ENCODE measurements at places on chromosomes 5 and 9. TPM values are rescaled to one million over a fixed set of nuclear protein-coding genes. Genes with fewer than 3 reads are reported as not detected.

DNA sequence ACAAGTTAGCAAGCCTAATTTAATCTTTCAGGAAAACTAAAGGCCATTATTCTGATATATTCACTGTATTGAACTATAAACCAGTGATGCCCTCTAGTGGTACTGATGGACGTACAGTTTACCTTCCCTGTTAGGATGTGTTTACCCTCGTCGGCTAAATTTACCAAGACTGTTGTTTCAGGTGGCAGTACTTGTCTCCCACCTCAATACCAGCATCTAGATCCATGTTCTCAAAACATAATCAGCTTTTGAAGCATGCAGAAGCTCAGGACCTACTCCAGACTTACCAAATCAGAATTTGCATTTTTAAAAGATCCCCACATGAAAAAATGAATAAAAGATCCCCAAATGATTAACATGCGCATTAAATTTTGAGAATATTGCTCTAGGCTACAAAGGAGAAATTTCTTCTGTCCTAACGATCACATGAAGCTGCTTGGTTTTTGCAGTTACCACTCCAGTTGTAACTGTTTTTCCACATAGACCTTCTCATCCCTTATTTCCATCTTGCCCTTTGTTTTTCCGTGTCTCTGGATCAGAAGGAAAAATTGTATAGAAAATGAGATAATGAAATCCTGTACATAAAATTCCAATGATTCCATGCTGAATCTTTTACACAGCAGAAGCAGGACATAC, 3.2 kb upstream of the BAAT start:
- no peak for DNase-seq

GRCh38 chr5:176432707-176433106, 15.5 kb upstream of the FAF2 start:
- no peak for DNase-seq

GRCh38 chr9:137891588-137892423, 14.2 kb downstream of the CACNA1B start:
- DNase-seq, result no peak

Gene QRFP
- not detected for total RNA-seq

DNA sequence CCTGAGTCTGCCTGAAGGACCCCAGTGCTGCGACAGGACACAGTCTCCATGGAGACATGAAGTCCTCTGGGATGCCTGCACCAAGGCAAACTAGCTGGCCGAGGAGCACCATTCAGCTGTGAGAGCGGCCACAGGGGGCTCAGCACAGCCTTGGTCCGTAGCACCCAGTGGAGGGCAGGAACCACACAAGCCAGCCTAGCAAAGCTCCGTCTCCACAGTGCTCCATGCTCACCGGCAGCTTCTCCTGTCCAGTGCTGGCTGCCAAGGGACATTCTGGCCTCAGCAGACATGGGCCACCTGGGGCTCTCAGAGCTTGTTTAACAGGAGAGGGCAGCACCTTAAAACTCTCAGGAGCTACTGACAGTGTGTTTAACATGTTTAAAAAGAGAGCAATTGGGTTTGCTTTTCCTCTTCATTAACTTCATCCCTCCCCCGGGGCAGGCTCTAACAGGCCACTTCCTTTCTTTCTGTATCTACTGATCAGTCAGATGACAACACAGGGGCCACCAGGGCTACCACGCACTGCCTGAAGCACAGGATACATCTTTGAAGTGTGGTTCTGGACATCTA, 57.0 kb downstream of the SECISBP2 start:
- no peak for DNase-seq

Gene GLDC
- total RNA-seq, result 0.49 TPM

- no peak for DNase-seq
Observed at GRCh38 chr5:116370886-116371285, 203.7 kb downstream of the SEMA6A start.

Gene LCN12
- not detected for total RNA-seq

Gene ENC1
- total RNA-seq, result 7.1 TPM

DNA sequence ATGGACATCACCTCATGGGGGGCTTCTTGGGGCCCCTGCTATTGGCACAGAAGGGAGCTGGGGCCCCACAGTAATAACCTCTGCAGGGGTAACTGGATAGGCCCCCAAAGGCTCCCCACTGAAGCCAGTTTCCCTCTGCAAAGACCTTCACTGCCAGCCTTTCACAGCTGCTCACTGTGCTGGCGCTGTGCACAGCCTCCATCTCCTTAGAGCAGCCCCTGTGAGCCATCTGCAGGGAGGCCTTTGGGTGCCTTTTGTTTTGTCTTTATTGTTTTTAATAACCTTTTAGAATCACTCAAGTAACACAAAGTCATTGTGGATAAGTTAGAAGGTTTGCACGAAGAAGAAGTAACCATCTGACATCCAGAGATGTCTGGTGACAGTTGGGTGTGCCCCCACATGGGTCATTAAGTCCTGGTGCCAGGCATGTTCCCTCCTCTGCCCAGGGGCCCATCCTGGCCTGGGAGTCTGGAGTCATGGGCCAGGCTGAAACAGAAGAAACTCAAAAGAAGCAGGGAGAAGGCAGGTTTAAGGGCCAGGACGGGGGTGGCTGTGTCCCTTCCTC, 42.7 kb downstream of the NCS1 start:
- DNase-seq, result no peak

DNA sequence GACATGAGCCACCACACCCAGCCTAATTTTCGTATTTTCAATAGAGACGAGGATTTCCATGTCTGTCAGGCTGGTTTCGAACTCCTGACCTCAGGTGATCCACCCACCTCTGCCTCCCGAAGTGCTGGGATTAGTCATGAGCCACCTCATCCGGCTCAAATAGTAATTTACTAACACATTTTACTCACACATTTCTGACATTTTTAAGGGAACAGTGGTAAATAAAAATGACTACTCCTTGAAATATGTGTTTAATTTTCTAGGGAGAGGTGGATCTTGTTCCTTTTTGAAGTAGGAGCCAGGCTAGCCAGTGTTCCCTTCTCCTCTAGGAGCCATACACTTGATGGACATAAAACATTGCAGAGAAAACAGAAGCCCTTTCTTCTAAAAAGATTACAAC, 55.2 kb upstream of the ERBIN start:
- DNase-seq, result no peak

DNA sequence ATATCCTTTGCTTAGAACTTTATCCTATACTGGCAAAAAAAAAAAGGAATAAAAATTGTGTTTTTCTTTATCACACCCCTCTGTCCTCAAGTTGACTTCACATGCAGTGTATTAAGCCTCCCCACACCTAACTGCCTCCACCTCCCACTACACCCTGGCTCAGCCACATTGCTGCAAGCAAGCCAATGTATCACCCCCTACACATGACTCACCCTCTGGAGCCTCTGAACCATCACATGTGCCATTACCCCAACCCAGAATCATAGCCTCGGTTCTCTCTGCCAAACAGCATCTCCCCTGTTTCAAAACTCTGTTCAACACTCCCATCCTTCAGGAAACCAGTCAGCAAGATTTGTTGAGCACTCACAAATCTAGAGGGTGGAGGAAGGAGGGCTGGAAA, 209.0 kb downstream of the CWC27 start:
- DNase-seq, result no peak

GRCh38 chr5:1462358-1462757, 17.1 kb upstream of the SLC6A3 start:
- DNase-seq, result no peak

DNA sequence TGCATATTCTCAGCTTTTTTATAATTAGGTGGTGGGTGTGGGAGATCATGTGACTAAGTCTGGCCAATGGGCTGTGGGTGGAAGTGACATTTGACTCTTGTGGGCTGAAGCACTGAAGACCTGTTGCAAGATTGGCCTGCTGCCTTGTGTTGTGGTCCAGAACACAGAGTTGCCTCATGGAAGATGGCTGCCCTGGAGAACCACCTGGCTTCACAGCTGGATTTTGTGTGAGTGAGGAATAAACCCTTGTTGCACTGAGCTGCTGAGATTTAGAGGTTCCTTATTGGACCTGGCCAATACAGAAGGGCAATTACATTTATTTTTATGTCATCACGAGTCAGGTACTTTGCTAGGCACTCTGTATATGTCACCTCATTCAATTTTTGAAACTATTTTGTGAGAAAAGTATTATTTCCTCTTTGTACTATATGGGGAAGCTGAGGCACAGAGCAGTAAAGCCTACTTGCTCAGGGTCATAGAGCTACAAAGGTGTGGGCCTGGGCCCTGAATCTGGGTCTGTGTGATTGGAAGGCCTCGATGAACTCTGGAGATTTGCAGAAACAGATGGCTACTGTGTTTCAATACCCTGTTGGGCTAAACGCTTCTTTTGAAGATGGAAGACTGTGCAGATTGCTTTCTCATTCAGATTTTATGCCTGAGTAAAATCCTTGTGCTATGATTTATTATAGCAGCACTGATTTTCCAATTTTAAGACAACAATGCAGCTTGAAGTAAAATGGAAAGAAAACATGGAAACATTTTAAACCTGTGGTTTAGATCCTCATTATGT, 71.2 kb upstream of the TBC1D2 start:
- no peak for DNase-seq

- DNase-seq, result no peak
Observed at GRCh38 chr9:95029288-95029687, 288.2 kb downstream of the FANCC start.

DNA sequence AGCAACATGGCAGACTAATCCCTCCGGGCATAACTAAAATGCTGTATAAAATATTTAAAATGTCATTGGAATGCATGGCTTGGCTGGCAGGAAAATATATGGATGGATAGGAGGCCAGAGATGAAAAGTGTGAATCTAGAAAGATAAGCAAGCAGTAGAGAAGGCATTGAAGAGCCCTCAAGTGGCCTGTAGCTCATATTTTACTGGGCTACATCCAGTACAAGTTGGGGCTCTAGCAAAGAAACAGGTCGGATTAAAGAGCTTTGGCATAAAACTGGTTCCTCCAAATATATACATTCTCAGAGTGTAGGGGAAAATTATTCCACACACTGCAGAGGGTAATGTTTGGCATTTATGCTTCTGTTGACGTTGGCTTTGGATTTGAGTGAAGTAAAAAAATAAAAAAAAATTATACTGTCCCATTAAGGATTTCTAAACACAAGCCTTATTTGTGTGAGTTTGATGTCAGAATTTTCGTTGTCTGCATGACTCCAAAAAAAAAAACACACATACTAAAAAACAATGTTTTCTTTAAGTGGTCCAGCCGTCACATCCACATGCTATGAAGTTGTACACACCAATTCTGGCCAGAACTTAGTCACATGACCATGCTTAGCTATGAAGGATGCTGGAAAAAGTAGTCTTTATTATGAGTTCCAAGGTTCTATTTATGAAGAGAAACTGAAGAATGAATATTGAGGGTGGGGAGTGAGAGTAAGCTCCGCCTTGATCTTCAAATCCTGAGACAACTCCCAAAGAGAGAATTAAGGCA, 147.0 kb downstream of the TLE1 start:
- DNase-seq, result no peak

DNA sequence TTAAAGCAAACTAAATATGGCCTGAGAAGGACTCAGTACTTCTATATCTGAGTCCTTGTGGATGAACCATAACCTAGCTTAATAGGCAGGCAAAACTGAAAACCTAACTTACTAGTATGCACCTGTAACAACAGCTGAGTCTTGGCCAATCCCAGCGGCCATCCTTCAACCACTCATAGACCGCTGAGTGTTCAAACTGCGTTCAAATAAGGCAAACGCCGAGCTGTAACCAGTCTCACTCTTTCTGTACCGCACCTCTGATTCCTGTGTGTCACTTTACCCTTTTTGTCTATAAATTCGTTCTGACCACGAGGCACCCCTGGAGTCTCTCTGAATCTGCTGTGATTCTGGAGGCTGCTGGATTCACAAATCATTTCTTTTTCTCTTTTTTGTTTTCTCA, 170.5 kb downstream of the COL23A1 start:
- DNase-seq, result no peak

GRCh38 chr5:172901788-172902496, 57.3 kb upstream of the RPL26L1 start:
- no peak for DNase-seq

GRCh38 chr5:125412561-125413495, 666.4 kb upstream of the ZNF608 start:
- no peak for DNase-seq

GRCh38 chr5:39282561-39282960, 63.2 kb upstream of the FYB1 start:
- DNase-seq, result no peak

GRCh38 chr9:131943351-131943841, 136.3 kb downstream of the MED27 start:
- no peak for DNase-seq

GRCh38 chr5:40480392-40480791, 199.3 kb upstream of the PTGER4 start:
- no peak for DNase-seq

DNA sequence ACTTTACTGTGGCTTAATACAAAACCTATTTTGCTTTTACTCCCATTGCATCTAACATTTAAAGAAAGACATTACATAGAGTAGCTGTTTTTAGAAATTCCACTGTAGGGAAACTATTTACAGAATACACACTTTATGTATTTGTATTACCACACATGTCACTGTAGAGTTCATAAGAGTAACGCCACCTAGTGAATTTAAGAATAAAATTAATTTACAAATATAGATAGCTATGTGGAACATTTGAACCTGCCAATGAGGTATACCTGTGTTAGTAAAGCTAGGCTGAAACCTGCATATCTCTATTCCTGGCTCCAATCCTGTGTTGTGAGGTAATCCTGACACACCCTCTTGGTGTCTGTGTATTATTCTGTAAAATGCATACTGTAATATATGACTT, 234.4 kb downstream of the MAST4 start:
- DNase-seq, result no peak

DNA sequence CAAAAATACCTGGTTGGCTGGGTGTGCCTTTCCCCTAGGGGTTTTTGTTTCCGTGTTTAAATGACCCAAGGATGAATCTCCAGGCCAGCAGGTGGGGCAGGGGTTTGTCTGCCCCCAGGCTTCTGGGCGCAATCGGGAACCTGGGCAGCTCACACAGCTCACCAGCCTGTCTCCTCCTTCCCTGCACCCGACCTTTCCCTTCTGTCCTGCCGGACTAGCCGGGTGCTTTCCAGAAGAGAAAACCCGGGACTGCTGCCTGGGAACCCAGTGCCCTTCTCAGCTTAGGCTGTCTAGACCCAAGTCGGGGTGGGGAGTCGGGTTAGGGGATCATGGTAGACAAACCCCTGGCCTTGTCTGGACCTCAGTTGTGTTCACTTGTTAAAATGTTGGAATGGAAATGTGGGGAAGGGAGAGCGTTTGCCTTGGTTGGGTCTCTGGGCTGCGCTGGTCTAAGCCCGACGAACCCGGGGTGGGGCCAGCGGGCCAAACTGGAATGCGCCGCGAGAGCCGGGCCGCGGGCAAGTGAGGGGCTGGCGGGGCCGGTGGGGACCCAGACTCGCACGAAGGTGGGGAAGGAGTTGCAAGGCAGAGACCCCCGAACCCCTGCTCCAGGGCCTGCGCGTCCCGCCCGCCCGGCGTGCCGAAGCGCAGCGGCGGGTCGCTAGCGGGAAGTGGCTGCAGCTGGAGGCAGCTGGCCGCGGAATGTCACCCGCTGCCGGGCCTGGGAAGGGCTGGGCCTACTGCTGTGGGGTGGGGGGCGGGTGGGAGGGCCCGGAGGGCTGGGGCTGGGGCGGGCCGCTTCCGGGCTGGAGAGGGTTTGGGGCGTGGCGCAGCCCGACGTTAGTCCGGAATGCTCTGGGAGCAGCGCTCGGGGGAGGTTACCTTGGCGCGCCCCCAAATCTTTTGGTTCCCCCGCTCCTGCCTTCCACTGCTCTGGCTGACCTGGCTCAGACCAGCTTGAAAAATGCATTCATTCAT, 84.6 kb downstream of the DAB2IP start:
- DNase-seq, result no peak

Gene PCDHB16
- 12.3 TPM for total RNA-seq

Gene TAF11L5
- not detected for total RNA-seq

Measured in vagina (tissue), 2 donors.